ENCODE measurements at places on chromosomes 5 and 9.

DNA sequence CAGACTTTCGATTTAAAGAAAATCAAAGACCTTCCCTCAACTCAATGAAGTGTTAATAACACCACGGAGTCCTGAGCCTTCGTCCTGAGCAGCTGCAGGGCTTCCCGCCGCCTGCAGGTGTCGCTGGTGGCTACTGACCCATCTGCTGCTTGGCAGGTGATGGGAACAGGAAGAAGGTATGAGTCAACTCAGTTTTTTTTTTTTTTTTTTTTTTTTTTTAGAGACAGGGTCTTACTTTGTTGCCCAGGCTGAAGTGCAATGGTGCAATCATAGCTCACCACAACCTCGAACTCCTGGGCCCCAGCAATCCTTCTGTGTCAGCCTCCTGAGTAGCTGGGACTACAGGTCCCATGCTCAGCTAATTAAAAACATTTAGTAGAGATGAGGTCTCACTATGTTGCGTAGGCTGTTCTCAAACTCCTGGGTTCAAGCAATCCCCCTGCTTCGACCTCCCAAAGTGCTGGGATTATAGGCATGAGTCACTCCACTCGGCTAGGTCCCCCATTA, 185.7 kb upstream of the IL12B start:
- DNase-seq, result peak; percentile 58

GRCh38 chr9:135335691-135336181, 143.8 kb upstream of the PPP1R26 start:
- DNase-seq, result no peak

DNA sequence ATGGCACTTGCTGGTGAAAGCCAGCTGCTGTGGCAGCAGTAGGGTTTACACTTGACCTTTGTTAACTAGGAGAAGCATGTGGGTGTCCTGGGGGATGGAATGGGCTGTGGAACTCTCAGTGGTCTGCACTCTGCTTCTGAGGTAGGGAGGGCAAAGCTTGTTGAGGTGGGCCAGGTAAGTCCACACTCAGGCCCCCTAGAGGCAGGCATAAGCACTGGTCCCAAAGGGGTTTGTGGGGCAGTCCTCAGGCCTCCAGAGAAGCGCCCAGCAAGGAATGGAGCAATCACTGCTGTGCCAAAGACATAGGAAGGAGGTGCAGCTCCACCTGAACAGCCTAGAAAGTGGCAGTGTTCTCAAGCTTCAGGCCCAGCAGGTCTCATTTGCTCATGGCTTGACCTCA, 34.7 kb downstream of the INSL4 start:
- DNase-seq, result no peak

DNA sequence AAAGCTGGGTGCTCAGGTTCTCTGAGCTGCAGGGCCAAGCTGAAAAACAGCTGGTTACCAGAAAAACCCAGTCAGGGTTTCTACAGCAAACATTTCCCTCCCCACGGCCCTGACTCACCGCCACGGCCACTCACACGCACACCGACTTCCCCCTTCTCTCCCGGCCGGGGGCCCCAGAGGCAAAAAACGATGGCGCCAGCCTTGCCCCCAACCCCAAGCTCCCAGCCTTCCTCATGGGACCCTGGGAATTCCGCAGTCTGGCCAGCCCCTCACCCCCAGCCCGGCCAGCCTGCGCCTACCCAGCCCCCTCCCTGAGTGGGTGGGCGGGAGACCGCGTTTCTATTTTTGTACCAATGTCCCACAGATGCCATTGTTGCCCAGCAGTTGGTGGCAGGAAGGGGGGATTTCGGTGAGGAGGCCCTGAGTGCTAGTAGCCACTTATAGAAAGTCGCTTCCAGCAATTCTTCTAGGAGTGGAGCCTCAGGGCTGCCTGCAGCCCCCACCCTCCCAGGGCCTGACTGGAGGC, 18.4 kb downstream of the ENG start:
- DNase-seq, result peak; percentile 74

GRCh38 chr5:156799171-156799570, 50.9 kb upstream of the PPP1R2B start:
- no peak for DNase-seq
